ENCODE measurements at places on chromosomes 2 and 18.

- DNase-seq: peak; percentile 91
These were observed at the start of gene GLI2 for GRCh38 chr2:120735746-120736170. Gene GLI2, plus strand, starts transcription at chr2:120735868. Its CDS starts 61,453 bp downstream, at chr2:120797321.

GRCh38 chr2:43104763-43105162, 121.6 kb downstream of the ZFP36L2 start:
- DNase-seq: no peak

- no peak for DNase-seq
These were observed 478.7 kb upstream of the MYT1L start for GRCh38 chr2:2809771-2810170.

DNA sequence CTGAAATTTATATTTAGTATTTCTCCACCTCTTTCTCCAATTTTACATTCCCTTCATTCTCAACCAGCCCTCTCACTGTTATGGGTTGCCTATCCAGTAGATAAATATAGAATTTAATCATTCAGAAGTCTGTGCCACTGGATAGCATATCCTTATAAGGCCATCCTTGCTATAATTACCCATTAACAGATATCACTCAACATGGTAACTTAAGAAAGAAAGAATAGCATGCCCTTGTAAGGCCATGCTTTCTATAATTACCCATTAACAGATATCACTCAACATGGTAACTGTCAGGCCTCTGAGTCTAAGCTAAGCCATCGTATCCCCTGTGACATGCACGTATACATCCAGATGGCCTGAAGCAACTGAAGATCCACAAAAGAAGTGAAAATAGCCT, 1137.4 kb upstream of the FAM98A start:
- no peak for DNase-seq

DNA sequence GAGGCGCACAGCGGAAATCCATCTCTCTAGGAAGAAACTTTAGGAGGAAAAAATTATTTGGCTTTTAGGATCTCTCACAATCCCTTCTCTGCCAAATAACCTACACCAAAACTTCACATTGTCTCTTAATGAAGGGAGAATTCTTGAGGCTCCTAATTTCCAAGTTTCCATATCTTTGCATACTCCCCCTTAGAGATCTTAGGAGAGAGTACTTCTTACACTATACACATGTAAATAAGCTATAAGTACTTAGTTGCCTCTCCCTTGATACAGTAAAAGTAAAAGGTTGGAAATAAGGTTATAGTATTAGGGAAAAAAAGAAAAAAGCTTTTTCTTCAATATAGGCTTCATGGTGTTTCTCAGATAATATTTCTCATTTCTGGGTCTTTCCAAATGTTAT, 596.7 kb downstream of the SATB2 start:
- DNase-seq: no peak

DNA sequence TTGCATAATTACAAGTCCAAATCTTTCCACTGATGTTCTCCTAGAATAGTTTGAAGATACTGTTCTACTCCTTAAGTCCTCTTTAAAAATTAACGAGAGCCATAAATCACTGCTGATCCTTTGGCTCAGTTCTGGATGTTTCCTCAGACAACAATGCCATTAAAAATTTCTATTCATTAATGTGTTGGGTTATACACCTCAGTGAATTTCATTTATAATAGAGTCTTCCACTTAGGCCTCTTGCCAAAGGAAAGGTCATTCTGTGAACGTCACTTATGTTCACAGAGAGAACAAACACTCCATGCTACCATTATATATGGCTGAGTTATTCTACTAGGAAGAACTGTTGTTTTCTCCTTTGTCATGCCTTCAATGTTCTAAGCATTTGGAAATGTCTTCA, 1472.3 kb upstream of the CELF4 start:
- no peak for DNase-seq

GRCh38 chr2:235493402-235493774, 455 bp upstream of the AGAP1 start:
- no peak for DNase-seq

- DNase-seq: peak; percentile 33
These were observed 282.7 kb upstream of the CDH2 start for GRCh38 chr18:28459587-28459986.

DNA sequence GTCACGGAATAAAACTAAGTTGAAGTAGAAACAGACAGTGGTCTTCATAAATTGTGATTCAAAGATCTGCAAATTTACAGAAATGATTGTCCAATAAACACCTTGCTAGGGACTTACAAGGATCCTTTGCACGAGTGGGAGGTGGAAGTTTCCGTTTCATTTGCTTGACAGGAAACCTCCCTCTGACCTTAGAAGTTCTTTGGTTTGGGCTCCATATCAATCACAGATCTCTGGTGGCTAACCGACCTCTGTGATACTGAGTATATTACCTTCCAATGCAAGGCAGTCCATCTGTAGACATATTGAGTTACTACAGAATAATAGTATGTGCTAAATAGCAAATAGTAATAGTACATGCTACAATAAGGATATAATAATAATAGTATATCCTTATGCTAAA, 33.7 kb upstream of the RNF152 start:
- DNase-seq: no peak

DNA sequence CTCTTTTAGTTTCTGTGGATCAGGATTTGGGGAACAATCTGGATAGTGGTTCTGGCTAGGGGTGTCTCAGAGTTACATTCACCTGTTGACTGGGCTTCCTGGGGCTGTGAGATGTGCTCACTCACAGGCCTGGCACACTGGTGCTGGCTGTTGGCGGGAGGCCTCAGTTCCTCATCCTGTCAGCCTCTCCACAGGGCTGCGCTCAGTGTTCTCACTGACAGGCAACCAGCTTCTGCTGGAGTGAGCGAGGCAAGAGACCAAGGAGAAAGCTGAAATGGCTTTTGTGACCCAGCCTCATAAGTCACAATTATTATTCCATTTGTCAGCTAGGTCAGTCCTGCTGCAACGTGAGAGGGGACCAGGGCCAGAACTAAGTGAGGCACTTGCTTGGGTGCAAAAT, 180.6 kb upstream of the GLI2 start:
- DNase-seq: no peak

GRCh38 chr2:9025746-9026145, 22.3 kb upstream of the MBOAT2 start:
- DNase-seq: no peak
